Stimulated activated naive CD4-positive, alpha-beta T cell (primary cell): ENCODE measurements at places on chromosomes 12 and 14.

DNA sequence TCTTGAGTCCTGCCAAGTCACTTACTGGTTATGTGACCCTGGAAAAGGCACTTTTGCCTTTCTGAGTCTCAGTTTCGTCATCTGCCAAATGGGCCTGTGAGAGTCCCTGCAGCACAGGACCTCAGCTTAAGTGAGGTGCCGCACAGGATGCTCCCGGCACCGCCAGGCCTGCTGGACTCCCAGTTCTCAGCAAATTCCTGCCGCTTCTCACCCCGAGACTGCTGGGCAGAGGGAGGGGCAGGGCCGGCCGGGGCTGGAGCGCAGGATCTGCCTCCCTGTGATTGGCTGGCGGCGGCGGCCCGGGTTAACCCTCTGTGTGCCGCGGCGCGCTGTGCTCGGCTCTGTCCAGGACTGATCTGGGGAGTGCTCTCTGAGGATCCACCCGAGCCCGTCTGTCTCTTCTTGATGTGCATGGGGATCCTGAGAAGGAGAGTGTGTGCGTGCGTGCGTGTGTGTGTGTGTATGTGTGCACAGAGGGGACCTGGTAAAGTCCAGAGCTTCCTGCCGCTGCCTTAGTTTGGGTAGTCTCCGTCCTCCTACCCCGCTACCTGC lies 8.6 kb downstream of the SETD1B start:
- DNase-seq: no peak

- no peak for DNase-seq
Observed at GRCh38 chr12:130651188-130651959, 64.7 kb downstream of the RIMBP2 start.

GRCh38 chr12:79415746-79416435 lies 274.9 kb downstream of the PAWR start:
- DNase-seq: no peak

DNA sequence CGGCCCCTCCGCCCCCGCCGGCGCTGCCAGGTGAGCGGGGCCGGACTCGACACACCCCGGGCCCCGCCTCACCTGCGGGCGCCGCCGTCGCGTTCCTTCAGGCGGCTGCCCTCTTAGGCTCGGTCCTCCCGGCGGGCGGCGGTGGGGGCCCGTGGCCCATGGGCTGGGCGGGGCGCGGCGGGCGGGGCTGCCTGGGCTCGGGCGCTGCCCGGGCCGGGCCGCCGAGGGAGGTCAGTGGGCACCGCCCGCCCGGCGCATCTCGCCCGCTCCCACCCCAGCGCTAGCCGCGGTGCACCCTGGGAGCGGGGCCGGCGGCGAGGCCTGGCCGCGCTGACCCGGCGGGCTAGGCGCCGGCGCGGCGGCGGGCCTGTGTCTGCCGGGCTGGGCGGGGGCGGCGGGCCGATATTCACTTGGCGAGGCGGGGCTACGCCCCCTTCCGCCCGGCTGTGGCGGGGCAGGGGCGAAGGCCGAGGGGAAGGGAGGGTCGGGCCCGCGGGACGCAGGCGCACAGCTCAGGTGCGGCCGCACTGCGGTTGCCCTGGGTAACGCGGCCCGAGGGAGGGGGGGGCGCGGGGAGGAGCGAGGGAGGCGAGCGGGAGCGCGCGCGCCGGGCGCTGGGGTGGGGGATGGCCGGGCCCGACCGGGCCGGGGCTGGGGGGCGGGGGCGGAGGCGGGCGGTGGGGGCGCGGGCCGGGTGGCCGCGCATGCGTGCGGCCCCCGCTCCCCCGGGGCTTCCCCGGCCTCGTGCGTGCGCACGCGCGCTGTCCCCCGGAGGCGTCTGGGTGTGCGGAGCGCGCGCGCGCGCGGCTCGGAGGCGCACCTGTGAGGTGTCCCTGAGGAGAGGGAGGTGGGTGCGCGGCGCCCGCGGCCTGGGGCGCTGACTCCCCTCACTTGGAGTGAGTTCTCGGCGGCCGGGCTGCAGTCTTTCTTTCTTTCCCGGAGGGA lies at the start of the genes CCDC92 and ZNF664:
TSS of gene CCDC92 (minus strand) at position 375 of the 945 bp plus-strand sequence. CDS start 28,526 bp downstream, outside the sequence.
TSS of gene ZNF664 (plus strand) at position 759 of the 945 bp plus-strand sequence. CDS start 38,930 bp downstream, outside the sequence.
- peak; percentile 95 for DNase-seq

DNA sequence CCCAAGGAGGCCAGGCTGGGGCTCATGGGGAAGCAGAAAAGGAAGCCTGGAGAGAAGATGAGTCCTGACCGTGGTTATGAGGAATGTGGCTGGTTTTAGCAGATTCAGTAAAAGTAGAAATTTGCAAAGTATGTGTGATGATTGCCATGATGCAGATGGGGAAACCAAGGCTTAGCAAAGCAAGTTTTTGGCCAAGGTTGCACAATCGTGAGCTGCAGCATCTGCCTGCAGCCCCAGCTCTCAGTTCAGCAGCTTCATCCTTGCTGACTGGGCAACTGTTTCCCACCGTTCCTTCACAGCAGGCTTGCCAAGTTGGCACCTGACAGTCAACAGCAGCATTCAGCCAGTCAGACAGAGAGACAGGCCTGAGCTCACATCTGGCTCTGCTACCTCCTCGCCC lies 656.7 kb downstream of the MED13L start:
- no peak for DNase-seq

GRCh38 chr12:122283680-122284079 lies 17.4 kb upstream of the VPS33A start:
- DNase-seq: no peak
